ENCODE measurements at places on chromosomes 6 and 20.
A peak's percentile ranks its signal among the peaks of the same experiment; 100 is the strongest.

DNA sequence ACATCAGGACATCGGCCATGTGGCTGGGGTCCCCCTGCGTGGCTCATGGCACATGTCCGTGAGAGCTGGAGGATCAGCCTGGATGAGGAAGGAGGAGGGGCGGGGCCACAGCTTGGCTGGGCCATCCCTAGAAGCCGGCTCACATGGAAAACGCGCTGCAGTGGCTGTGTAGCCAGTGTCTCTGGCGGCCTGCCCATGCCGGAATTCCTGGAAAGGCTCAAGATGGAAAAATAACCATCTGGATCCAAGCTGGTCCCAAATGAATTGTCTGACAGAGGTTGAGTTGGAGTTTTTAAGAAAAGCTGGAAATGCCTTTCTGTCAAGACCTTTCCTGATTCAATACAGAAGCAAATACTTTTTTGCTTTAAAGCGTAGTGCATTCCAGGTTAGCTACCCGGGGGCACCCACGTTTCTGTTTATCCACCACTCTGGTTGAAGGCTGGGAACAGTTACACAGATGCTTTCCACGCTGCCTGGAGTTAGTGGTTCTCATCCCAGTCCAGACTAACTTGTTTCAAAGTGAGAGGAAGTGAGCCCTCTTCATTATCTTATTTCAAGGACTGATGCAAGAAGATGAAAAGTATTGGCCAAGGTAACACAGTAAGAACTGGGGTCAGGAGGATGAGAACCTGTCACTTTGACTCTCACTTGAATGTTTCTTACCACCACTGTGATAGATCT, 99.0 kb downstream of the GMPR start:
- no peak for DNase-seq

- DNase-seq = no peak
Observed at GRCh38 chr6:162974685-162975084, 246.9 kb downstream of the PACRG start.

- no peak for DNase-seq
Observed at GRCh38 chr20:63542696-63543095, 4.9 kb downstream of the SRMS start.

DNA sequence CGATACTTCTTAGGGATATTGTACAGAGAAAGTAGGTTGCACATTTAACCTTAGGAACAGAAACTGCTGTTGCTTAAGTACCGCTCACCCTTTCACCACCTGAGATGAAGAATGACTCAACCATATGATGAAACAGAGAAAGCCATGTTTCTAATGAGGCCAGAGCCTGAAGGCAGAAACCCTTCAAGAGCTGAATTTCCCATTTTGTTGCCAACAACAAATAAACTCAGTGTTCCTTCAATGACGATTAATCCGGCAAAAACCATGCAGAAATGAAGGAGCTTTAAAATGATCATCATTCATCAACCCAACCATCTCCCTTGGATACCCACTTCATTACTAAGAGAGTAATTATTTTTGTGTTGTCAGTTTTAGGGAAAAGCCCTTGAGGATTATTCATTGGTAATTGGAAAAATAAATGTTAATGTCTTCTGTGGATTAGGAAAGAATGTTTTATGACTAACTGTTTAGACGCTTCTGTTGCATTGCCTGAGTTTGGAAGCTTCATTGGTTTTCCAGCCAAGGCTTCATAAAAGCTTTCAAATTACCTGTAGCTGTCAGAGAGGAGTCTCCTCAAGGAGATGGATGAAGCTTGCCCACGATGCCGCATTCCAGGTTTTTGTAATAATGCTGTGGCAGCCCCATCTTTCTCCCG, 112.1 kb upstream of the IYD start:
- no peak for DNase-seq

GRCh38 chr20:36149012-36149411, 5.5 kb upstream of the EPB41L1 start:
- no peak for DNase-seq

GRCh38 chr6:2909718-2910117, 6.6 kb upstream of the SERPINB9 start:
- no peak for DNase-seq

DNA sequence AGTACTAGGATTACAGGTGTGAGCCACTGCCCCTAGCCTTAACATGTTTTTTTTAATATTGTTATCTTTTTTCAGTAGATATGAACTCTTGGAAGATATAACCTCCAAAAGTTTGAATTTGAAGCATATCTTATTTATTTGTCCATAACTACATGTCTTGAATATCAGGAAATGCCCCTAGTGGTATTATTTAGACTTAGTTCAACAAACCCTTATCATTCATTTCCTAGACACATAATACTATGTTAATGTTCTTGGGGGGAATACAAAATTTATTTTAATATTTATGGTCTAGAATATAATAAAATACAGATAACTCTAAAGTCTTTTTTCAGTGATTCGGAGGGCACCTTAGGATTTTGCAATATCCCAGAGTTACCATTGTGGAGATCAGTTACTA, 160.7 kb downstream of the HACE1 start:
- no peak for DNase-seq

DNA sequence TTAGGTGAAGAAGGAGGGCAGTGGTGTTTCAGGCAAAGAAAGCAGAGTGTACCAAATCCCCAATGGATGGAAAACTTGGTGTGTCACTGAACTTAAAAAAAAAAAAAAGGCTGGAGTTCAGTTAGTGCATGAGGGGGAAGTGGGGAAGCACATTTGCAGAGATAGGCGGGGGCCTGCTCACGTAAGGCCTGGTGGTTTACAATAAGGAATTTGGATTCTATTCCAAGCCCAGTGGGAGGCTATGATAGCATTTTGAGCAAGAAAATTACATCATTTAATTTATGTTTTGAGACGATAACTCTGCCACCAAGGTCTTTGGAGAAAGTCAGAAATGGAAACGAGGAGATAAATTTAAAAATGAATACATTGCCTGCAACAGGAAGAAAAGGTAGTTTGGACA, 225.5 kb downstream of the EYA4 start:
- no peak for DNase-seq

DNA sequence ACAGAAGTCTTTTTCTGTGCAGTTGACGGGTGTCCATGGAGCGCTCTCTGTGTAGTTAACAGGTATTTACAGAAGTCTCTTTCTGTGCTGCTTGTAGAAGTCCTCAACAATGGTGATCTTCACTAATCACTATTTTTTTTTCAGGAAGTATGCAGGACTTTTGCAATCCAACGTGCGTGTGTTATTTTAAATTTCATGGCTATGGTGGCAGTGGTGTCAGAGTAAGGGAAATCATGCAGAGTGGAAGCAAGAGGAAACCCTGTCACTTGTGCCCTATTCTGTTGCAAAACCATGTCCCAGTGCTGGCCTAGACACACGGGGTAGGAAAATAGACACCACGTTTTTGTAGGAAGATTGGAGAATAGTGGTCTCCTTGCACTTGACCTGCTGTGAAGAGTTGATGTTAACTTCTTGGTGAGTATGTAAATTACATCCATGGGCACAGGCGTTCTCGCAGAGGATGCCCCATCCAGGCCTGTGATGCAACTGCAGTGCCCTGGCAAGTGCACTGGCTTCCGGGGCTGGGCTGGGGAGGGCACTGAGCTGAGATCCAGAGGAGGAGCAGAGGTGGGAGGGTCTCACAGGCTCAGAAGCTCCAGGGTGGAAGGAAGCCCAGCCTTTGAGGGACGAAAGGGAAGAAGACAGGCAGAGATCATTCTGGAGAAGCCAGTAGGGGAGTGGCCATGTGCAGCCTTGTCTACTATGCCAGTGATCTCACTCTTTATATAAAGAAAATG, 146.5 kb downstream of the SYCP2 start:
- no peak for DNase-seq

GRCh38 chr20:60063048-60063451, 104.8 kb downstream of the CDH26 start:
- peak; percentile 2 for DNase-seq

GRCh38 chr6:44524476-44525227, 137.1 kb downstream of the CDC5L start:
- DNase-seq = no peak

GRCh38 chr6:42224222-42225028, 6.8 kb upstream of the MRPS10 start:
- DNase-seq = no peak

DNA sequence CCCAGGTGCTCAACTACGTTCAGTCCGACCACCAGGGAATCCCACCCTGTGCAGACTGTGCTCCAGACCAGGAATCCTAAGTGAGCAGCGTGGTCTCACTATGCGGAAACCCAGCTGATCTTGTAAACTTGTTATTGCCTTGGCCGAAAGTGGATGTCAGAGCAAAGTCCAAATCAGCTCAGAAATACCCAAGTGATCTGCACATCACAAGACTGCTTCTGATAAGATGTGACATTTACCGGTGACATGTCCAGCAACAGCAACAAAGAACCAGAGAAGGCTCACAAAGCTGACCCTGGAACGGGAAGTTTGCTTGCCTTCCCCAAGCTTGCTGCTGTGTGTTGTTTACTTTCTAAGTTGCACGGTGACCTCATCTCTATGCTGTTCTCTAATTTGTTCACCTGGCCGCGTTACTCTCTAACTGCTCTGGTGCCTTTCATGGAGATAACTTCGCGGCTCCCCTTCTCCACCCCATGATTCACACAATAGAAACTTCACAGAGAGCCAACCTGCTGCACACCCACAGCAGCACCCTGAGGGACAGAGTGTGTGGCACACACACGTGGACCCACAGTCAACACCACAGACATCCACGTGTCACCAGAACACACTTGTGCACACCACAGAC, 1.7 kb downstream of the BNIP5 start:
- DNase-seq = no peak

DNA sequence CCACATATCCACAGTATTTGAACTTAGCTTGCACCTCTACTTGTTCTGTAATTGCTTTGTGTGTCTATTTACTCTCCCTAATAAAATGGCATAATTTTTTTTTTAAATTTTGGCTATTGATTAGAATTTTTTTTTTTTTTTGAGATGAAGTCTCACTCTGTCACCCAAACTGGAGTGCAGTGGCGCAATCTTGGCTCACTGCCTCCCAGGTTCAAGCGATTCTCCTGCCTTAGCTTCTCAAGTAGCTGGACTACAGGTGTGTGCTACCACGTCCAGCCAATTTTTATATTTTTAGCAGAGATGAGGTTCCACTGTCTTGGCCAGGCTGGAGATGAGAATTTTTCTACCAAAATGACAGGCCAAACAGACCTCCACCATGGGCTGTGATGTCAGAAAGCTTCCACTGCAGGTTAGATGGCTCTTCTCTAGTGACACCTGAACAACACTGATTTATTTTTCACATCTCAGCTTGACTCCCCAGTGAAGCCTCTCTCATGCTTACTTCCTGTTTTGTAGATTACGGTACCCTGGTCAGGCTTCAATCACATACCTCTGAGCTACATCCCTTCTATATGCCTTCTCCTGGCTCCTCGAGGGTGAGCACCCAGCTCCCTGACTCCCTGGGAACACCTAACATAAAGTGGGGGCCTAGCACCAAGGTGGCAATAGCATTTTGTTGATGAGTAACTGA, 112.8 kb downstream of the ARHGAP18 start:
- no peak for DNase-seq

GRCh38 chr20:38827770-38828281, 22.3 kb downstream of the PPP1R16B start:
- DNase-seq = no peak
